ENCODE measurements at places on chromosomes 2 and 18.

DNA sequence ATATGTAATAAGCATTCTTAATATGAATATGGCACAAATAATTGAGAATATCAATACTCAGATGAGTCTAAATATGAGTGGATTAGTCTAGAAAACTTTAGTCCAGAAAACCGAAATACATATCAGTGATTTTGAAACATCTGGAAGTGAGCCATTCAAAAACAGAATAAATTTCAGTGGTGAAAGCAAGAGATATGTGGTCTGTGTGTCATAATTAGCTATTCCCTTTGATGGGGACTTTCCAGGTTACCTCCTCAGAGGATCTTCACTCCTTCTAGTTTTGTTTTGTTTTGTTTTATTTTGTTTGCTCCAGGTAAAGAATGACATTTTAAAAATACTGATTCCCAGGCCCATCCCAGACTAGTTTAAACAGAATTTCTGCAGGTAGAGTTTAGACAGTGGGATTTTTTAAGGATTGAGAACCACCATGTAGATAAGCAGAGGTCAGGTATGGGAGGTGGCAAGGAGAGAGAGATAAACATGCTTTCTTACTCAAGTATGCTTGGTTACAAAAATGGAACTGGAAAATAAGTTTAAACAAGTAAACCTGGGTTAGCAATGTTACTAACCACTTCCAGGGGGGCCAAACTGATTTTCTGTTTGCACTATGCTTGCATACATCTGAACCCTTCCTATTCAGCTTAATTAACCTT is 70.7 kb downstream of the NABP1 start:
- no peak for DNase-seq

DNA sequence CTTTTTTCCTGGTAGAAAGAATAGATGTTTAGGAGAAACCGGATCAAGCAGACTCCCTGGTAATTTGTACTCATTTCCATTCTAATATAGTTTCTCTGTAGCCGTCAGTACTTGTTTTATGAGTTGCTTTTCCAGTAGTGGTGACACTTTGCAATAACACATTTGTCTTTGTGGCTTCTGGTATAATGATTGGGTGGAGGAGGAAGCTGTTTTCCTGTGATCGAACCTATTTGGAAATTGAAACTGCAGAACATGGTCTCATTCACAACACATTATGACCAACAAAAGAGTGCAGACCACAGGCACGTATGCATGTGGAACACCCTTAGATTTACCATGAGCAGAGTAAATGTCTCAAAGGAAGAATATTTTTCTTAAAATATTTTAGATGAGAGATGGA is 7.6 kb upstream of the SERPINB12 start:
- no peak for DNase-seq

- DNase-seq: no peak
Measured at GRCh38 chr2:237507512-237507911, 20.5 kb downstream of the MLPH start.

GRCh38 chr18:28439870-28440269 is 262.9 kb upstream of the CDH2 start:
- DNase-seq: no peak

- no peak for DNase-seq
Measured at GRCh38 chr18:33116376-33116775, 324.1 kb downstream of the CCDC178 start.

DNA sequence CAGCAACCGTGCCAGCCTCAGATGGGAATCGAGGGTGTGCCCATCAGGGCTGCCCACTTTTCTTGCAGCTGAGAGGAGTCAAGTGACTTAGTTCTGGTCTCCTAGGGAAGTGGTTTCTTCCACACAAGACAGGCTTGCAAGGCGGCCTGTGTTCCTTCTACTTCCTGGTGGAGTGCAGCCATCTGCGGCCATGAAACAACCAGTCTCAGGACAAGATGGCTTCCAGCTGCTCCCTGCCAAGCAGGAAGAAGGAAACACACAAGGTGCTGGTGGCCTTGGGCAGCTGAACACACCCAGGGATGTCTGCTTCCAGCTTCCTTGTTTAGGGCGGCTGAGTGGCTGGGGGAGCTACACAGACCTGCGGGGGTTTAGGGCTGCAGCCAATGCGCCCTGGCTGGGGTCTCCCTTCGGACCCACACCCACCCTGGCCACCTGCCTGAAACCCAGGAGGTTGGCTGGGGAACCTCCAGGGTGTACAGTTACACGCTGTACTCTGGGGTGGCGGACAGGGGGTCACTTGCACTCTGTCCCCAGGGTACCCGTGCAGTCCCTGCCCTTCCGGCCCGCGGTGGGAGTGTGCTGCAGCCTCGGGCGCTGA is 34.7 kb downstream of the PTPN18 start:
- no peak for DNase-seq

All from CD4-positive, alpha-beta T cell treated with Interleukin-4 for 1 hour (primary cell).